ENCODE measurements at places on chromosomes 13 and 19. TPM values are rescaled to one million over a fixed set of nuclear protein-coding genes. Genes with fewer than 3 reads are reported as not detected.
A peak's percentile ranks its signal among the peaks of the same experiment; 100 is the strongest.

DNA sequence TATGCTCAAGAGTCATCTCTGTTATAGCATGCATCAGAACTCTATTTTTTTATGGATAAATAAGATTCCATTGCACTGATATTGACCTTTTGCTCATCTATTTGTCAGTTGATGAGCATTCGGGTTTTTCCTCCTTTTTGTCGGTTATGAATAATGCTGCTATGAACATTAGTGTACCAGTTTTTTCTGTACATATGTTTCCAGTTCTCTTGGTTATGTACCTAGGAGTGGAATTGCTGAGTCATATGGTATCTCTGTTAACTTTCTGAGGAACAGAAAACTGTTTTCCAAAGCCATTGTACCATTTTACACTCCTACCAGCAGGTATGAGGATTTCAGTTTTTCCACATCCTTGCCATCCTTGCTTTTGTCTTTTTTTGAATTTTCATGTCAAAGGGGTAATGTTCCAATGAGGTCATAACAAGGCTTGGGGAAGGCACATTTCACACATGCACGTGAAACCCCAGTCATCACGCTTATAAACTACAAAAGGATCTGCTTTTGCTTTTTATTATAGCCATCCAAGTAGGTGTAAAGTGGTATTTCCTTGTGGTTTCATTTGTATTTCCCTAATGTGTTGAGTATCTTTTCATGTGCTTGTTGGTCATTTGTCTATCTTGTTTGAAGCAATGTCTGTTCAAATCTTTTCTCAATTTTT, 14.6 kb downstream of the KBTBD7 start:
- no peaks in the 10 kb centered on the region for H3K27me3 ChIP-seq
- 0 out of 2 replicates have a peak overlapping the region, but pooled peaks have one; percentile 7 for H3K27ac ChIP-seq
- peaks cover 5% of the 10 kb centered on the region for H3K4me1 ChIP-seq
- H3K36me3 ChIP-seq: no peaks in the 10 kb centered on the region
- H3K4me3 ChIP-seq: no peak overlapping the region

DNA sequence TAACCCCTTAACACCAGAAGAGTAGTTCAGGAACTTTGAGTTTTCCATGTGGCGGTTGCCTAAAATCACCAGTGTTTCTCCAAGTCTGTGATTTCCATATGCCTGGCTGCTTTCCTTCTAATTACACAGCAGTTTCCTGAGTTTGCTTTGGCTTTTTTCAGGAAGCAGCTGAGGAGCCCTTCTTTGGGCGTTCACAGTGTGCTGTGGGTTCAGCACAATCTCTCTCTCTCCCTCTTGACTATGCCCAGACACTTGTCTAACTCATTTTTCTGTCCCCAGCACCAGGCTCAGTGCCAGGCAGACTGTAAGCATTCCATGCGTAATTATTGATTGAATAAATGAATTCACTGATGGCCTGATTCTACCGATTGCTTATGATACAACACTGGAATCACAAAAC, 19.7 kb downstream of the SCEL start:
- DNase-seq: no peak
- H3K4me3 ChIP-seq: no peak overlapping the region
- no peaks in the 10 kb centered on the region for H3K27me3 ChIP-seq
- no peaks in the 10 kb centered on the region for H3K36me3 ChIP-seq
- no peaks in the 10 kb centered on the region for H3K4me1 ChIP-seq

The NLRP7 gene
- not detected for total RNA-seq

The PGLYRP1 gene
- not detected for total RNA-seq

The TPM4 gene
- total RNA-seq: 1,562 TPM

Measured in IMR-90 (cell line).